ENCODE measurements at places on chromosomes 1 and 21.

DNA sequence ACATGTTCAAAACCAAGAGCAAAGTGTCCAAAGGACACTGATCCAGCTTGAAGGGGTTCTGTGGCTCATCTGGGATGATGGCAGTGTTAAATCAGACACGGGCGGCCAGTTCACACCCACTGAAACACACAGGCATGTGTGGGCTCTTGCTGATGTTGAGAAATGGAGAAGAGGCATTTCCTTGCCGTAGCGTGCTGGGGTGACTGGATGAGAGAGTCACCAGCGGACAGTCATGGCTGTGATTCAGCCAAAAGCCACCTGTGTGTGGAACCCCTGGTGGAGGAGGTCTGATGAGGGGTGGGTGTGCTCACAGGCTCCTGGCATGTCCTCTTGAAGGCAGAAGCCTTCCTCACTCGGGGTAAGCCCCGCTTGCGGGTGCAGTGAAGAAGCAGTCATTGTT, 7.2 kb downstream of the C1orf35 start:
- DNase-seq = no peak

DNA sequence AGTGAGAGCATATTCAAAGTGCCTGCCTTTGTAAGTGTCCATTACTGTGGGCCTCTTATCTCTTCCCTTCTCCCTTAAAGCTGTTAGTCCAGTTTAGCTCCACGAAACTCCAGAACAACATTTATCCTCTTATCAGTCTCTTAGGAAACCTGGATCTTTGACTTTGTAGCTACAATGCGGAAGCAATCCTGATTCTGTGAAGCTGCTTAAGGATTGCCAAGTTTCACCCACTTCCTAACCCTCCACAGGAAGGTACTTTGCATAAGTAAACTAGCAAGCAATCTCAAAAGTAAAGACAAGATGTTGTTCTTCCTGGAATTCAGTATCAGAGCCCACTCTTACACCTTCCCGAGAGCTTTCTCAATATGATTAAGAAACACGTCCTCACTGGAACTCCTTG, 164.9 kb upstream of the USP25 start:
- DNase-seq = no peak

DNA sequence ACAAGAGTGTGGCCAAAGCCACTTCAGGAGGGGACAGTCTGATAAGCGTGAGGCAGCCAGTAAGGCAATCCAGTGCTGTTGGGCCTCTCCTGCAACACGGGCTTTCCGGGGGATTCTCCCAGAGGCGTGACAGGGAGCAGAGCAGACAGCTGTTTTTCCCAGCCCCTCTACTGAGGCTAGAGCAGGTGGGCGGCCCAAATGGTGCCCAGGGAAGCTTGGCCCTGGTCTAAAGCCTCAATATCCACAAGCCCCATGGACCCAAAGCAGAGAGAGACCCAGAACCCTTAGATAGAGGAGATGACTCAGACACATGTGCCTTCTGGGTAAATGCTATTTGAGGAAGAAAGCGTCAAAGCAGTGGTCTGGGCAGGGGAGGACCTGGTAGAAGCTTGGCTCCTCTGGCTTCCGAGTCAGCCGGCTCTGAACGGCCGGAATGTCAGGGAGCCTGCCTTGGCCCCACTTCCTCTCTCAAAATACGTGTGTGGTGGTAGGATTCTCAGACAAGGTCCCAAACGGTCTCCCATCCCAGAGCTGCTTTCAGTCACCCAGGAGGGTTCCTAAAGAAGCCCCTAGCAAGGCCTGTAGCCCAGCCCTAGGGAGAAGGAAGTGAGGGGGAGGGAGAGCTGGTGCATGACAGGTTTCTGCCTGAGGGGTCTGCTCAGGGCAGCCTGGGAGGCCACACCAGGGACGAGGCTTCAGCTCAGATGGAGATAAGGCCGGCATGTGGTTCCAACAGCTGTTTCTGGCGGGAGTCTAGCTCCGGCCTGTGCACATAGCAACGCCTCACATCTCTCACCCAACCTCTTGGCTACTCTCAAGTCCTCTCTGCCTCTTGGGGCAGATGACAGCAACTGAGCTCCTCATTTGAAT, 28.8 kb downstream of the PIK3C2B start:
- DNase-seq = peak; percentile 51

DNA sequence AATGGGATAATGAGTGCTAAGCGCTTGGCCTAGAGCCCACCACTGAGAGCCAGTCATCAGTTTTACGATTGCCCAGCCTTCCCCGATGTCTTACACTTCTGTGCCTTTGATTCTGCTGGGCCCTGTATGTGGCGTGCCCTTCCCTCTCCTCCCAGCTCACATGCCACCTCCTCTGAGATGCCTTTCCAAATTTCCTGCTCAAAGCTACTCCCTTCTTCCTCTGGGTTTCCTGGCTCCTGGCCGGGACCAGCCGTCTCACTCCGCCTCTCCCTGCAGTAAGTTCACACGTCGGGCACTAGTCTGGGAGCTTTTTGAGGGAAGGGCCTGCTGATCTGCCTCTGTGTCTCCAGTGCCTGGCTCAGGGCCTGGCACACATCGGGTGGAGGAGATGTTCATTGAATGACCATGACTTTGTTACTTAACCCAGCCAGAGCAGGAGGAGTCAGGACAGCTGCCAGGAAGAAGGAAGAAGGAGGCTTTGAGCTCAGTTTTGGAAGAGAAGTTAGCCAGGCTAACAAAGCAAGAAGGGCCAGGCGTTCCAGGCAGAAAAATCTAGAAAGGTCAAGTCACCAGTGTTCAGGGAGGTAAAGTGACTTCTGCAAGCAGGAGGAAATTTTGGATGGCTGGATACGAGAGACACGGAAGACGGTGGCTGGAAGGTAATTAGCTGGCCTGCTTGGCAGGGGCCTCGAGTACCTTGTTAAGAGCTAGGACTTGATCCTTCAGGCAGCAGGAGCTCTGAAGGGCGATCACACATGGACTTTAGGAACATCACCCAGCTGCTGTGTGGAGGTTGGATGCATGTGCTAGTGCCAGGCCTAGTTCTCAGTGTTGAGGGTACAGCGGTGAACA, 63.6 kb downstream of the EPHB2 start:
- DNase-seq = no peak

DNA sequence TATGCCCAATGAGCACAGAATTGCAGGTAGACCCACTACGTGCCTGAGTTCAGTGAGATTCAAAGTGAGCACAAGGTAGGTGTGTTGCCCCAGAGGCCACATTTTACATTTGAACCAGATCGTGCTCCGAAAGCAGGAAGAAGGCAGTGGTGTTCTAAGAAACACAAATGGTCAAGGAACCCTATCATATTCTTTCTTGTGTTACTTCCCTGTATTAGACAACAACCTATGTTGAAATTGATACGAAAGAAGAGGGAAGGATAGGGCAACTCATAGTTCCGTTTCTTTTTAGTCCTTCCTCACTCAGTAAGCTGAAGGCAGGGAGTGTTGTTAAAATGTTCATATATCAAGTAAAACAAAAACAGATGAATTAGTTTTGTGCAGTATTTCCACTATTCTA, 33.9 kb downstream of the OLFML2B start:
- no peak for DNase-seq

- DNase-seq = no peak
Measured at GRCh38 chr1:14303011-14303410, 295.5 kb upstream of the KAZN start.

- no peak for DNase-seq
Measured at GRCh38 chr1:16026723-16027484, 5.1 kb downstream of the CLCNKA start.

GRCh38 chr1:202728951-202729350, 18.7 kb upstream of the SYT2 start:
- DNase-seq = no peak

DNA sequence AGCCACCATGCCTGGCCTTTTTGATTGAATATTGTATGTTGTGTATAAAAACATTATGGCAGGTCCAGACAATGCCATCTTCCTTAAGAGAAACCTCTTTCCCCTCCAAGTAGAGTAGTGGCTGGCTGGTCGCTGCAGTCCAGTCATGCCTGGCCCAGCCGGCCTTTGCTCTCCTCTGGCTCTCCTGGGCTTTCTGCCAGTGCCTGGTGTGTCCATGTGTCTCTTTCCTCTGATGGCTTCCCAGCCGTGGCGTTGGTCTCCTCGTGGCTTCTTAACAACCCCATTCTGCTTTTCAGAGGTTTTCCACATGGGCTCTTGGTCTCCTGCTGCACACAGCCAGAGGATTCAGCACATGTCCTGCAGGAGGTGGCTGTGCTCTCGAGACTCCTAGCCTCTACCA, 58.7 kb downstream of the DIP2A start:
- DNase-seq = no peak

- no peak for DNase-seq
Measured at GRCh38 chr1:193094112-193094511, 11.1 kb downstream of the GLRX2 start.

- DNase-seq = no peak
Measured at GRCh38 chr1:16961297-16962133, 18.9 kb downstream of the MFAP2 start.

- peak; percentile 8 for DNase-seq
Measured at GRCh38 chr1:51268634-51269033, 32.6 kb downstream of the RNF11 start.

DNA sequence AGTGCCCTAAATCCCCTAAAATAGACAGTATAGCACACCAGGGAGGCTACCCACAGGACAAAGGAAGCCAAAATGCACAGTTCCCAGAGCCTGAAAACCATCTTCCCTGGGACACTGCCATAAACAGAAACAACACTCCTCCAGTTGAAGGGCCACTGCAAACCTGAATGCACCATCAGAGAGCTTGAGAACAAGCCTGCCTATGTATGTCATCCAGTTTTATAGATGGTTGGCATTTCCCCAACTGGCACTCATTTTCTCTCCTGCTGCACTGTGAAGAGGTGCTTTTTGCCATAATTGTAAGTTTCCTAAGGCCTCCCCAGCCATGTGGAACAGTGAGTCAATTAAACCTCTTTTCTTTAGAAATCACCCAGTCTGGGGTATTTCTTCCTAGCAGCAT, 169.0 kb downstream of the AGBL4 start:
- peak; percentile 3 for DNase-seq

DNA sequence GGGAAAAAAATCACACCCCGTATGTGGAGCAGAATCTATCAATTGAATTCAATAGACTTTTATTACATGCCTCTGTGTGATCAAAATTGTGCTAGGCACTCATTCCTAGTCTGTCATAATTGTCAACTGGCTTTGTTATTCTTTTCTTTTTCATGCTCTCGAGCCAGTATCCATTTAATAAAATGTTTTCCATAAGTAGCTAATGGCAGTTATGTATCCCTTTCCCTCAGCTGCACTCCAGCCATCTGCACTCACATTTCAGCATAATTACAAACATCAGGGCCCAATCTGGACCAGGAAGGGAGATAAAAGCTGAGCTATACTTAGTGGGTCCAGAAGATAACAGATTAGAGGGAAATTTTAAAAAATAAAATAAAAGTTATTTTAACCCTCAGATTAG, 15.9 kb downstream of the RGS5 start:
- DNase-seq = no peak

DNA sequence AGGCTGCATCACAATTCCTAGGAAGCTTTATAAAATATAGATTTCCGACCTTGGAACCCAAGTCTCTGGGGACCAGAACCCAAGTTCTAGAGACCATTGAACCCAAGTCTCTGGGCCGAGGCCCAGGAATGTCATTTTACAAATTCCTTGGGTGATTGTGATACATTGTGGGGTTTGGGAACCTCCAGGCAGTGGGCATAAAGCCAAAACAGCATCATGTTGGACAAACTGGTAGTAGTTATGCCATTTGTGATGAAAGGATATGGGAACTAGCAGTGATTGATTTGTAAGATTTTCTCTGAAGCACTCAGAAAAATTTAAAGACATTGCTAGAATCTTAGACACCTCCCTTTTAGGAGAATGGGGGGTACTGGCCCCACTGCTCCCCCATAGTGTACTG, 160.2 kb downstream of the HIVEP3 start:
- no peak for DNase-seq

DNA sequence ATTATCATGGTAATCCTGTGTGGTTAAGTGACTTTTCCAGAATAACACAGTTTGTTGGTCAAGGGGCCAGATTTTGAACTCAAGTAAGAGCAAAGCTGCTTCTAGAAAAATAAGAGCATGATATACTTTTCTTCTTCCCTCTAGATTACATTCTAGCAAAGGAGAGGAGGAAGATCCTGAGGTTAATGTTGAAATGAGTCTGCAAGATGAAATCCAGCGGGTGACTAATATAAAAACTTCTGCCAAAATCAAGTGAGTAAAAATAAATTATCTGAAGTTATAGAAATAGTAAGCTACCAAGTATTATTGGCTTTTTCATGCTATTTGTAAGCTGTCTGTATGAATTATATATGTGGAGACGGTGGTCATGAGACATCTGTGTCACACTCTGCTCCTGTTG, 12.8 kb downstream of the WDR3 start:
- DNase-seq = no peak

- DNase-seq = no peak
Measured at GRCh38 chr1:55156093-55156492, 59.1 kb downstream of the USP24 start.

DNA sequence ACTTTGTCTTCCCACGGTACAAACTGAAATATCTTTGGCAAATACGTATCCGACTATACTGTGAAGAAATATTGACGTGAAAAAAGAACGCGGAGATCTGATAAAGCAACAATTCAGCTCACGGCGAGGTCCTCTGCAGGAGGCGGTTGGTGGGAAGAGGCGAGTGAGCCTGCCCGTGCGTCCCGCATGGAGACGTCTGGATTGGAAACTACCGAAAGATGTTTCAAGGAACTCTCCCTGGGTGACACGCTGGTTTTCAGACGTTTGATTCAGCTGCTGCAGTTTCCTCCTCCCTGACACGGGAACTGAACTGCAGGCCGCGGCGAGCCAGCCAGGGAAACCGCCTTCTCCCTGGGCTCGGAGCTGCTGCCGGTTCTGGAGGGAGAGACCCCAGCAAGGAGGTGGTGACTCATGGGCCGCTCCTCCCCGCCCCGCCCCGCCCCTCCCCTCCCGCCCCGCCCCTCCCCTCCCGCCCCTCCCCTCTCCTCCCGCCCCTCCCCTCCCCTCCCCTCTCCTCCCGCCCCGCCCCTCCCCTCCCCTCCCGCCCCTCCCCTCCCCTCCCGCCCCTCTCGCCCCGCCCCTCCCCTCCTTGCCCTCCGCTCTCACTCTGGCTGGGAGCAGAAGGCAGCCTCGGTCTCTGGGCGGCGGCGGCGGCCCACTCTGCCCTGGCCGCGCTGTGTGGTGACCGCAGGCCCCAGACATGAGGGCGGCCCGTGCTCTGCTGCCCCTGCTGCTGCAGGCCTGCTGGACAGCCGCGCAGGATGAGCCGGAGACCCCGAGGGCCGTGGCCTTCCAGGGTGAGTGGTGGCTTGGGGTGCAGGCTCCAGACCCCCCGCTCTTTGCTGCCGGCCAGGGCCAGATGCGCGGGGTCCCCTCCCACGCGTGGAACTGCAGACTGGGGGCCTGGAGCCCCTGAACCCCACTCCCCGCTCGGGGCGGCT, at the start of gene COL6A1:
TSS of gene COL6A1 (plus strand) at position 620 of the 941 bp plus-strand sequence. CDS start at position 701, 81 bp downstream.
- DNase-seq = peak; percentile 65

- peak; percentile 56 for DNase-seq
Measured at GRCh38 chr1:178724728-178725465, at the start of gene RALGPS2. RALGPS2 (plus strand) TSS chr1:178725244; CDS start chr1:178776765, 51,521 bp downstream.

- DNase-seq = no peak
Measured at GRCh38 chr1:64194168-64195080, 9.0 kb upstream of the UBE2U start.

DNA sequence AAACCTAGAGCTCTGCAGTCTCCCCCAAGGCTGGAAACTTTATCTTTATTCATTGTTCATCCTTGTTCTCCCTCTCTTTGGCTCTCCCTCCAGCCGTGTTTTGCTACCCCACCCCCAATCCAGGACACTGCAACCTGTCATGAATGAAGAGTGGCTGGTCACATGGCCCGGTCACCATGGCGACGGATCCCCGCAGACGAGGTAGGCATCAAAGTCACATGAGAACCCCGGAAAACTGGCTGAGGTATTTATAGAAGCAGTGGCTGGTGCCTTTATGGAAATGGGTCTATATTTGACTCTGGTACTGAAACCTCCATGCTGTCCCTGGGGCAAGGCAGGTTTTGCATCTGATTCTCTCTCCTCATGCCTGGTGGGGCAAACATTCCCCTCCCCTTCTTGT, 13.4 kb upstream of the SLC6A17 start:
- peak; percentile 43 for DNase-seq
